ENCODE measurements at places on chromosomes 6 and 20.

DNA sequence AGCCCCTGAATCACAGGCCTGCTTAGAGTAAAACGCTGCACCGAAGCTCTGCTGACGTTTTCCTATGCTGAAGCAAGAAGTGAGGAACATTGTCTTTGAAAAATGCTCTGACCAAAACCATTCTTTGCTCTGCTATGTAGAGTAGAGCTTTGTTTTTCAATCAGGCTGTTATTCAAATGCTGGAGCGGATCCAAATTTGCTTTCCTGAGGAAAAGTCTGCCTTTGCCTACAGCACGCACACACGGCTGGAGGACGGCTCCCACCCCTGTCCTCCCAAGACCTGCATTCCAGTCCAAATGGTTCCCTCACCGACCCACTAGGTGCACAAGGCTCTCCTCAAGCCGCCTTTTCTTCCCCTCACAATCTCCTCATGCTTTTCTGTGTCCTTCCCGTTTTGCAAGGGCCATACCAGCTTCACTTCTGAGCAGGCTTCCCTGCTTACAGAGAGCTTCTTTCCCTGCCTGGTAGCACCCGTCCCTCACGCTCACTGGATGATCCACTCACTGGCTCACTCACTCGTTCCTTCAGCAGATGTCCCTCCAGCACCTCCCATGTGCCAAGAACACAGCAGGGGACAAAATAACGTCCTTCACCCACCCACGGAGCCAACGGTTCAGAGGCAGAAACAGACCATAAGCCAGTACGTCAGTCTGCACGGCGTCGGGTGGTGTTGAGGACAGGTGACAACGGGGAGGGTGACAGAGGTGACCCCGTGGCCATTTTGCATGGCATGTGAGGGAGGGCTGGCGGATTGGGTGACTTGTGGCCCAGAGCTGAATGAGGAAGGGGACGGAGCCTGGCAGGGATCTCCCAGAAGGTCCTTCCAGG lies 137.9 kb upstream of the NEDD9 start:
- DNase-seq: no peak

DNA sequence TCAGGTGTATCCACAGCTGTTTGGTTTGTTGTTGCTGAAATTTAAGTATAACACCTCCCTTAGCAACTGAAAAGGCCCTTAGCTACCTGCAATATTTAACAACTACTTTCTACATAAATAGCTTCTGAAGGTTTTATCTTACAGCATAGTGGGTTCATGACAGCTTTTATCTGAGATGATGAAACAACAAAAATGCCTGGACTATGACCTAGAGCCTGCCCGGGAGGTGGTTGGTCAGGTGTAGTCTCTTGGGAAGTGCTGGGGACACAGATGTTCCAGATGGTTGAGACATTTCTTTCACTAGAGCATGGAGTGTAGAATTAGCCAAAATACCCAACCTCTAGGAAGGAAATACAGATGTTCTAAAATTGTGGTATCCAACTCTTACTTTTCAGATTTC lies 705.4 kb downstream of the MAFB start:
- DNase-seq: no peak

DNA sequence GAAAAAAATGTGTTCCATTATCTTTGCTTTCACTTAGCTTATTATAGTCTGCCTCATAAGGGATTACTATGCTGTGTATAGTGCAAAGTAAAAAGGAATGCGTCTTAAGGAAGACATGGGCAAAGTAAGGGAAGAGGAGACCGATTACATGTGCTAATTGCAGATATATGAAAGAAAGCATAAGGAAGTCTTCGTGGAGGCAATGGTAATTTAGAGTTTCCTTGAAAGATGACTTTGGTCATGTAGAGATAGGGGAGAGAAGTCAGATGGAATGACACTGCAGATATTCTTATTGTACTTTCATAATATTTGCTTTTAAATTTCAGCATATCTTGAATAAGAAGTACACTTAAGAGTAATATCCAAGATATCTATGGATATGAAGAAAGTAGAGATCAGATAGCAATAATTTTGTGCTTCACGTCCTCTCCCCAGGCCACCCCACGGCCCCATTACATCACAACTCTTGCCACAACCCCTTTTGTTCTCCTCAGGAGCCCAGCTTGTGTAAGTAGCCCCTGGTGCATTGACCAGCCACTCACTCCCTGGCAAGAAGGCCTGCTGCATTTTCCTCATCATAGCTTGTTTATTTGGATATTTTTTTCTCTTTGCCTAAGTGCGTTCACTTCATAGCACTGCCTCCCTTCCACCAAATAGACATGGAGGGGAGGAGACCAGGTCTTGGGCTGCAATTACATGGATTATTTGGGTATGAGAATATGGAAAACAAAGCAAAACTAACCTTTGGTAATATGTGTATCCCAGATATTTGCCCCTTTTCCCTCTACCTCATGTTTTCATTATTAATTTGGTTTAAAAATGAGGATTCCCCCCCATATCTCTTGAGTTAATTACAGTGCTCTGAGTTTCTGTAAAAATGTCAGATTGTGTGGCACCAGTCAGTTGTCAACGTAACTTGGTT lies 30.7 kb upstream of the COL10A1 start:
- no peak for DNase-seq

GRCh38 chr6:126447367-126447766 lies 107.5 kb downstream of the CENPW start:
- no peak for DNase-seq

DNA sequence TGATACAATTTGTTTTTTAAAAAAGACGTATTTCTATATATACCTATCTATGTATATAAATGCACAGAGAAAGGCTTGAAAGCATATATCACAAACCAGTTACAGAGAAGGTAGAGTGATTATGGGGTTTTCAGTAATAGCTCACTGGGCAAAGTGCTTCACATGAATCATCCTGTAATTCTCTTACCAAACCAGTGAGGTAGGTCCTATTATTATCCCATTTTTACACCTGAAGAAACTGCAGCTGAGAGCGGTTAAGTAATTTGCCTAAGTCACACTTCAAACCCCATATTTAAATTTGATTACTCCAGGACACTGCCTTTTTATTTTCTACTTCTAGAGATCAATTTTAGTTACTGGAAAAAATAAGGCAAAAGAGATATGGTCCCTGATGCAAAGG lies 4.4 kb downstream of the GSS start:
- DNase-seq: no peak

GRCh38 chr6:161906571-161906970 lies 632.7 kb upstream of the AGPAT4 start:
- no peak for DNase-seq

DNA sequence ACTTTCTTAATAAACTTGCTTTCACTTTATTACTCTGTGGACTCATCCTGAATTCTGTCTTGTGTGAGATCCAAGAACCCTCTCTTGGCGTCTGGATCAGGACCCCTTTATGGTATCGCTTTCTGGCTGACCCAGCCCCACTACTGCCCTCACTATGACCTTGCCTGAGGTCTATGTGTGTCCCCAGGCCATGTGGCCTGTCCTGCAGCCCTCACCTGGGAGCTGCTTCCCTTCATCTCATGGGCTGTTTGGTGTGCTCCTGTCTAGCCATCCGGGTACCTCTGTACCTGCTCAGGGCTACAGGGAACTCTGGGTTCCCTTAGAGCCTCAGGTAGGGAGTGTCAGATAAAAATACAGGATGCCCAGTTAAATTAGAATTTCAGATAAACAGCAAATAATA lies 94.5 kb downstream of the SCP2D1 start:
- DNase-seq: no peak

DNA sequence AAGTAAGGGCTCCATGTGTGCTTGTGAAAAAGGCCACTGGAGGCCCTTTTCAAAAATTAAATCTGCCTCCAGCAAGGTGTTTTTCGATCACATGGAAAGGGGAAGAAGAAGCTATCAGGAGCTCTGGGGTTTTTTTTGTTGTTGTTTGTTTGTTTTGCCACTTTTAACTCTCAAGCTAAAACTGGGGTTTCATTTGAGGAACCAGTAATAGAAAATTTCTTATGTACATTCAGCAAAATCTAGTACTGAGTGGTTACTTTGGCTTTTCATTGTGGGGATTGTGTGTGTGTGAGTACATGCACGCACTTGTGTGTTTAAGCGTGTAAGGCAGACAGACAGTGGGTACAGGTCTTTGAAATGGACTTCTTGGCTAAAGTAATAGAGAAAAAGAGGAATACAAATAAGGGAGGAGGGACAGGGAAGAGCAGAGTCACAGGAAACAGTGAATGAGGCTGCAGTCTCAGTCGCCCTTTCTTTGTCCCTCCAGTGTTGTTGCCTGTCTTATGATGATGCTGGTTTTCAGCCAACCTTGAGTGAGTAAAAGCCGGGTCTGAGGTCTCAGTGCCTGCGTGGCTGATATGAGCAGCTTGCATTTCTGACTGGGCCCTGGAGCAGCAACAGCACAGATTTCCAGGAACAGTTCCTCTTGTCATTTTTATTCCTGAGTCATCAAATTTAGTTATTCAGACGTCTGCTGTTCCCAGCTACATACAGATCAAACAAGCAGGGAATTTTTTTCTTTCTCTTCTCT lies 26.2 kb downstream of the SLC16A10 start:
- DNase-seq: peak; percentile 82

DNA sequence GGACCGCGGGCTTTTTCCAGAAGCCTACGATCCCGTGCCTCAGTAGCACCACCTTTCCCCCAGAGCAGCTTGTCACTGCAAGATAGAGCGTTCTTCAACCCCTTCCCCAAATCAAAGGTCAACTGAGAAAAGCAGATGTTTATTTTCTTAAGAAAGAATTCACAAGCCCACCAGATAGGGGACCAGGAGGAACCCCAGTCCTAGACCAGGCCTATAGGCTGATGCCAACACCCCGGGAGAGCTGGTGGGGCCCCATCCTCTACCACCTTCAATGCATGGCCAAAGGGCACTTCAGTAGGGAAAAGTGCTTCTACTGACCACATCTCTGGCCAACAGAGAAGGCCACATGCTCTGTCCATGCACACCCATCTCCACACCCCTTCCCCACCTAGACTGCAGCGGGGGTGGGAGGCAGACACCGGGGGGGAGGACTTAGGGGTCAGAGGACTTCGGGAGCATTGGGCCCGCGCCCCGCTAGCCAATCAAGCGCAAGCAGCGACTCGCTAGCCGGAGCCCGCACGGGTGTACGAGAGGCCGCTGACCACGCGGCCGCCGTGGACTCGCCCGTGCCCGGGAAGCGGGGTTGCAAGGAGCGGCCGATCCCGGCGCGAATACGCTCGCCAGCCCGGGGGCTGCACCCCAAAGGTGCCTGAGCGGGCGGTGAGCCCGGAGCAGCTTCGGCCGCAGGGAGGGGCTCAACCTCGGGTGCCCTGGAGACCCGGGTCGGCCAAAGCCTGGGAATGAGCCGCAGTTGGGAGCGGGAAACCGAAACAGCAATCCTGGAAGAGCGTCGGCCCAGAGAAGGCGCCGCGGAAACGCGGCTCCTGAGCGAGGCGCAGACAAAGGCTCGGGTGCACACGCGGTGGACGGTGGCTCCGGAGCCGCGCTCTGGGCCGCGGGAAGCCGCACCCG lies 2.8 kb downstream of the PDE10A start:
- no peak for DNase-seq

- no peak for DNase-seq
These were observed 67.5 kb downstream of the DNAH8 start for GRCh38 chr6:38782616-38783015.

- DNase-seq: no peak
These were observed 38.2 kb downstream of the MYLIP start for GRCh38 chr6:16166871-16167608.

GRCh38 chr20:4916971-4917881 lies 84.1 kb downstream of the SLC23A2 start:
- DNase-seq: no peak

DNA sequence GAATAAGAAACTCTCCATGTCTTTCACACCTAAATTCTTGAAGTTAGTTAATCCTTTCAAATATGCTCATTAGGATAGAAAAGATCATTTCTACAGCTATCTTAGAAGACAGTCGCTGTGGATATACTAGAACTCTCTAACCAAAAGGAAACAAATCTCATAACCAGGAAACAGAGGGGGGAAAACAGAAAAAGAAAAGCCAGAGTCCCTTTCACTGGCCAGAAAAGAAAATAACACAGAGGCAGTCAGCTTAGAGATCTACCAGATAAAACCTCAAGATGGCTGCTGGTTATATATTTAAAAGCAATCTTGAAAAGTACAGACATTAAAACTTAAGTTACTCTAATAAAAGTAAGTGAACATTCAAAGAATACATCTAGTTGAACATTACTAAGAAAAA lies 19.6 kb downstream of the NUP153 start:
- no peak for DNase-seq

- no peak for DNase-seq
These were observed 30.2 kb upstream of the MAN1A1 start for GRCh38 chr6:119379809-119380208.
